ENCODE measurements at places on chromosomes 11 and 22.
A peak's percentile ranks its signal among the peaks of the same experiment; 100 is the strongest.

DNA sequence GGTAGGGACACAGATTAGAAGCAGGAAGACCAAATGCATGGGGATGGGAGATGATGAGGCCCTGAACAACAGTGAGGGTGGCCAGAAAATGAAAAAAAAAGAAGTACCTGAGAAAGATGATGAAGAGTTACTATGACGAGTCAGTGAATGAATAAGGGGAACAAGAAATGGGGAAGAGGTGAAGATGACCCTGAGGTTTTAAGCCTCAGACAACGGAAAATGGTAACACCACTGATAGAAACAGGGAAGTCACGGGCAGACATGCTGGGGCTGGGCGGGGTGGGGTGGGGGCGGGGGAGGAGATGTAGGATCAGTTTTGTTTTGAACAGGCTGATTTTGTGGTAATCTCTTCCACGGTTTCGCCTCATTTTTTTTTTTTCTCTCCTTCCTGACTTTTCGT is 205.1 kb upstream of the CADM1 start:
- DNase-seq: peak; percentile 94

GRCh38 chr11:134358165-134358855 is 26.5 kb downstream of the GLB1L2 start:
- no peak for DNase-seq

DNA sequence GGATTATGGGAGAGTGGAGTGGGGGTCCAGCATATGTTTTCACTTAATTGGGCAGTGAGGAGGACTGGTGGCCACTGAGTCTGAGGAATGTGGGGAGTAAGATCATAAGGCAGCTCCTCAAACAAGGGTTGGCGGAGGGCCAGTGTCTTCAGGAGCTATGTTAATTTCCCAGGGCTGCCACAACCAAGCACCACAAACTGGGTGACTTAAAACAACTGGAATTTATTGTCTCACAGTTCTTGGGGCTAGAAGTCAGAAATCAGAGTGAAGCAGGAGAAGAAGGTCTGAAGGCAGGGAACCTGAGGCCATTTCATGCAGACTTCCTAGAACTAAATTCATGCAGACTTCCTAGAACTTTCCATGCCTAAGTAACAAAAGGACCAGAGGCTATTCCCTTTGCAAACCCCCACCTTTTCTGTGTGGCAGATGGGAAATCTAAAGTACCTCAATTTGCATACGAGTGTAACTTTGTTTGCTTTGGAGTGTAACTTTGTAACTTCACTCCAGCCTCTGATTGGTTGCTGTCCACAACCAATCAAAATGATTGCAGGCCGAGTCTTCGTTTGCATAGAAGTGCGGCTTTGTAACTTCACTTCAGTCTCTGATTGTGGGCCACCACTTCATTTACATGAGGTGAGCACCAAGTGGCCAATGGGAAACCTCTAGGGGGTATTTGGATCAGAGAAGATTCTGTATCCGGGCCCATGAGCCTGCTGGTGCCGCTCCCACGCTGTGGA is 50.5 kb upstream of the ZBED5 start:
- DNase-seq: no peak

- no peak for DNase-seq
Measured at GRCh38 chr11:75433443-75433842, 440 bp upstream of the KLHL35 start.

- no peak for DNase-seq
Measured at GRCh38 chr11:64290352-64291261, 495 bp upstream of the KCNK4 start.

DNA sequence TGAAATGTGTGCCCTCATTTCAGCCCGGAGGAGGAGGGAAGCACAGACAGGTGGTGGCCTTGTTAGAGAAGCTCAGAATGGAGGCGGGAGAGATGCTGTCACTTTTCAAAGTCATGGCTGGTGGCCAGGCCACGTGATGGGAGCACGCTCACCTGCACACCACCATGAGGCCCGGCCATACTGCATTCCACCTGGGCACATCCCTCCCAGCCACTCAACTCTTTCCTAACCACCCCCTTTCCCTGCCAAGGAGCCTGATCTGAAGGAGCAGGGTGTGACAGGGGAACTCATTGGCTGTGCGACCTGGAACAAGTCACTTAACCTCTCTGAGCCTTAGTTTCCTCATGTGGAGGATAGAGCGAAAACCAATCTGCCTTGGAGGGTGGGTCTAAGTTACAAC is 364.5 kb downstream of the CTTN start:
- no peak for DNase-seq

- DNase-seq: no peak
Measured at GRCh38 chr11:64870893-64871466, 7.4 kb downstream of the EHD1 start.

DNA sequence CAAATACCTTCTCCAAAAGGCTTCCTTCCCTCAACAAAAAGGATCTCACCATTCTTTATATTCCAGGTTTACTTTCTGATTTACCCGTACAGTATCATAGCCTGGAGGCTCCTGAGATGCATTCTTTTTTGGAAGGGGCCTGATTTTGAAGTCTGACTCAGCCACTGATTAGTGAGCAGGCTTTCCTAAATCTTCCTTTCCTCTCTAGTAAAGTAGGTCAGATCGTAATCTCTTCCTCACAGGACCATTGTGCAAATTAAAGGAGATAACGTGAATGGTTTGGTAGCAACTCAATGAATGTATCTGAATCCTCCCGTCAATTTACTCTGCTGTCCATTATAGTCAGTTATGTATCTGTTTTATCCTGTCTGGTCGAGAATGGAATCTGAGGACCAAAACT is 227.7 kb upstream of the ANO5 start:
- no peak for DNase-seq

DNA sequence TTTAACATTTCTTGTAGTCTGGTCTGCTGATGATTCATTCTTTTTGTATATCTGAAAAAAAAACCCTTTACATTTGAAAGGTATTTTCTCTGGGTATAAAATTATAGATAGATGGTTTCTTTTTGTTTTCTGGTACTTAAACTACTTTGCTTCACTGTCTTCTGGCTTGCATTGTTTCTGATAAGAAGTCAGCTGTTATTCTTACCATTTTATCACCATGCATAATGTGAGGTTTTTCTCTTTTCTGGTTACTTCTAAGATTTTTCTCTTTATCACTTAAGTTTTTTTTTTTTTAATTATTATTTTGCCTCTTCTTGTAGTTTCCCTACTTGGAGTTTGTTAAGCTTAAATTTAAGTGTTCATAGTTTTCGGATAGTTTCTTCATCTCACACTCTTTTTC is 84.7 kb downstream of the HSD17B12 start:
- no peak for DNase-seq

DNA sequence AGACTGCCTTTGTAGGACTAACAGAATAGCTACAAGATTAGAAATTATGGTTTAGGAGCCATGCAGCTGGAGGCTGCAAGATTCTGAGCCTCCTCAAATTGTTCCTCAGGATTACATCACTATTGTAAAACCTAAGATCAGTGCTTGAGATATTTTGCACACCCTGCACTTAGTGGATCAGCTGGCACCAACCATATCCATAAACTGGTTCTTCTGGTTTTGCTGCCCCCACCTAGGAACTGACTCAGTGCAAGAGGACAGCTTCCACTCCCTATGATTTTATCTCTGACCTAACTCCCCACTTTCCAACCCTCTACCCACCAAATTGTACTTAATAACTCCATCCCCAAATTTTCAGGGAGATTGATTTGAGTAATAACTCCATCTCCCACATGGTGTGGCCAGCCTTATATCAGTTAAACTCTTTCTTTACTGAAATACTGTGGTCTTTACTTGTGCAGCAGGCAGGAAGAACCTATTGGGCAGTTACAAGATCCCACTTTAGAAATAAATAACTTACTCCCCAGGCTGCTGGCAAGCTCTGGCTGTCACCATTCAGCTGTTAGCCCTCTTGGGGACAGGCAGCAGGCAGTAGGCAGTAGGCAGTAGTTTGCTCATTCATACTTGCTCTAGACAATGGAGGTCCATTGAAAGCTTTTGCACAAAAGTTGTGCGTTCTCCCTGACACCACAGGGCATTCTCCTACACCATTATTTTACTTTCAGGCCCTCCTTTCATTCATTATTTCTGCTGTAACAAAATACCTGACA is 119.0 kb downstream of the SLC17A6 start:
- DNase-seq: no peak

- no peak for DNase-seq
Measured at GRCh38 chr11:106608677-106609076, 409.6 kb downstream of the GUCY1A2 start.

GRCh38 chr11:10751581-10751940 is 515 bp downstream of the CTR9 start:
- DNase-seq: peak; percentile 23

- DNase-seq: no peak
Measured at GRCh38 chr11:68216171-68216938, 3.3 kb upstream of the KMT5B start.

DNA sequence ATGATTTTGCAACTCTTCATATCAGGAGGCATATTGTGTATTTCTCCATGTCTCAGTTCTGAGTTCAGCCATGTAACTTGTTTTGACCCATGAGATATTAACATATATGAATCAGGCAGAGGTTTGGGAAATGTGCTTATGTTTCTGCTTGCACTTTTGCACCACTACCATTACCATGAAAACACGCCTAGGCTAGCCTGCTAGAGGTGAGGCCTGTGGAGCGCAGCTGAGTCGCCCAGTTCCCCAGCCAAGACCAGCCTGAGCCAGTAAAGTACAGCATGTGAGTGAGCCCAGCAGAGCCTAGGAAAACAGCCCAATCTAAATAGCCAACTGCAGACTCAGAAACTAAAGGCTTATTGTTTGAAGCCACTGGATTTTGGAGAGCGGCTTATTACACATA is 18.4 kb upstream of the MYOD1 start:
- DNase-seq: no peak

- no peak for DNase-seq
Measured at GRCh38 chr22:39395936-39396796, 3.4 kb upstream of the TAB1 start.

GRCh38 chr11:120061036-120061760 is 76.7 kb downstream of the TRIM29 start:
- no peak for DNase-seq

DNA sequence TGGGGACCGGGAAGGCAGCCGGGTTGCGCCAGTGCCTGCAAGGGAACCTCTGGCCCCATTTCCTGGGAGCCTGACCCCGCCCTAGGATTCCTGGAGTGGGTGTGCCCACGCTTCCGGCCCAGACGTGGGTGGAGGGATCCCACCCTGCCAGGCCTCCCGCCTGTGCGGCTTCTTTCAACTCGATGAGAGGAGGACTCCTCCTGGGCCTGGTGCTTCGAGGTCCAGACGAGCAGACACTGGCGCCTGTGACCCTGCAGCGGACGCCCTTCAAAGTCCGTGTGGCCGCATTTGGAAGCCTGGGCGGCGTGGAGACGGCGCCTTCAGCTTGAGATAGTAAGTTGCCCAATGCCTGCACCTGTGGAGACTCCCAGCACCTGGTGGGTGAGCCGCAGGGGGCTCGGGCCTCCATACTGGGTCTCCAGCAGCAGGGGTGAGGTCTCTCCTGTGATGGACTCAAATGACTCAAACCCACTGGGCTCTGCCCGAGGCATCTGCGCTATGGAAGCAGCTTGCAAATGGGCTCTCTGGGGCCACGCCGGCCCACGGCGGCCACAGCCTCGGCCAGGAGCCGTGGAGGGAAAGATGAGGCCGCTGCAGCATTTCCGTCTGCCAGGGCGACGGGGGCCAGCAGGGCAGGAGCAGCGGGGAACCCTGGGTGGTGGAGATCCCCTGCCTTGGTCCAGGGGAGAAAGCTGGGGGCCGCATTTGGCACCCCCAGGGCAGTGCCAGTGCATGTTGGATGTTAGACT is 64.3 kb upstream of the PPARA start:
- DNase-seq: no peak

GRCh38 chr11:7484131-7484530 is 1.2 kb upstream of the OLFML1 start:
- no peak for DNase-seq

DNA sequence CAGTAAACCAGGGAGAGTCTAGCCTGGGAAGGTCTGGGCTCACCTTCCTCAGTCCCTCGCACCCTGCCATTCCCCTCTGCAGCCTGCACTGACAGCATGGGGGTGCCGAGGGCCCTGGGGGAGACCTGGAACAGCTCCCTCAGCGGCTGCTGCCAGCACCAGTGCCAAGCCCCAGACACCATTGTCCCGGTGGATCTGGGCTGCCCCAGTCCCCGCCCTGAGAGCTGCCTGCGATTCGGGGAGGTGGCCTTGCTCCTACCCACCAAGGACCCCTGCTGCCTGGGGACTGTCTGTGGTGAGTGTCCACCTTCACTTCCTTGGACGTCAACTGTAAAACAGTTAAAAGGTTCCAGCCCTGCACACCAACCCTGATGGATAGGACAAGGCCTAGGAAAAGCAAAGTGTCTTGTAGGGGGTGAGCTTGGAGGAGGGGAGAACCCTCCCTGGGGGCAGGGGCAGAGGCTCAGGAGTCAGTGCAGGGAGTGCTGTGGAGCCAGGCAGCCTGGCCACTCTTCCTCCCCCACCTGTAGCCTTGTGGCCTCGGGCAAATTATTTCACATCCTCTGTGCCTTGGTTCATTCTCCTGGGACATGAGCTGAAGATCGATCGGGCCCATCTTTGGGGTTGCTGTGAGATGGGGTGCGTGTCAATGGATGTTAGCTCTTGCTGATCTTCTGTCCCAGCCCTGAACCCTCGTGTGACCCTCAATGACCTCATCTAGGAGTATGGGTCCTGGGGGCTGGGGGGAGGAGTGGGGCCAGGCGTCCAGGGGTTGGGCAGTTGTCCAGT is 85.2 kb upstream of the MYOD1 start:
- no peak for DNase-seq

GRCh38 chr11:64915376-64915887 is 1.6 kb downstream of the ATG2A start:
- DNase-seq: no peak

DNA sequence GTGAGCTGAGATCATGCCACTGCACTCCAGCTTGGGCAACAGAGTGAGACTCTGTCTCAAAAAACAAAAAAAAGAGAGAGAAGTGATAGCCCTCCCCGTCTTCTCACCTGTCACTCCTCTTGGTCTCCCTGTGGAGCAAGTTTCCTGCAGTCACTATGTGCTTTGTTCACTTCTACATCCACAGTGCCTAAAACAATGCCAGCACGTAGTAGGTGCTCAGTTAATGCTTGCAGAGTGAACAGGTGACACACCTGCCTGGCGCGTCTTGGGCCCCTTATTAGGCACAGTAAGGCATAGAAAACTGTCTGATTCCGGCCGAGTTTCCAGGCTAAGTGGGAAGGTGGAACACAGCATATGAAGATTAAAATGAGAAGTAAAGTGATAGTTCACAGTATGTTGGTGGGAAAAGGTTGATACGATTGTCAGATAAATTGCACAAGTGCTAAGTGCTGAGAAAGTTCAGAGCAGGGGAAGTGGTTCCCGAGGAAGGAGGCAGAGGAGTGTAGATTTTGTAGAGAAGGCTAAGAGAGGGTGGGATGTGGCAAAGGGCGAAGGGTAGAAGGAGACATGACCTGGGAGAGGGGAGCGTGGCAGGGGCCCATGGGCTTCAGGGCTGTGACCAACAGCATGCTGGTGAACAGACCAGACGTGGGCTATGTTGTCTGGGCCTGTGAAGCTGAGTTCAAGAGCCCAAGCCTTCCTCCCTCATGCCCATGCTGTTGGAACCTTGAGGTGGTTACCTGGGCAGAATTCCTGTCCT is 41.9 kb downstream of the BCR start:
- DNase-seq: peak; percentile 53

- DNase-seq: peak; percentile 57
Measured at GRCh38 chr11:27497284-27497866, 9.2 kb downstream of the LIN7C start.
